MG63 (cell line): ENCODE measurements at places on chromosomes 12 and 14.

GRCh38 chr14:104450811-104451401 lies 128.7 kb upstream of the C14orf180 start:
- no peak for DNase-seq

DNA sequence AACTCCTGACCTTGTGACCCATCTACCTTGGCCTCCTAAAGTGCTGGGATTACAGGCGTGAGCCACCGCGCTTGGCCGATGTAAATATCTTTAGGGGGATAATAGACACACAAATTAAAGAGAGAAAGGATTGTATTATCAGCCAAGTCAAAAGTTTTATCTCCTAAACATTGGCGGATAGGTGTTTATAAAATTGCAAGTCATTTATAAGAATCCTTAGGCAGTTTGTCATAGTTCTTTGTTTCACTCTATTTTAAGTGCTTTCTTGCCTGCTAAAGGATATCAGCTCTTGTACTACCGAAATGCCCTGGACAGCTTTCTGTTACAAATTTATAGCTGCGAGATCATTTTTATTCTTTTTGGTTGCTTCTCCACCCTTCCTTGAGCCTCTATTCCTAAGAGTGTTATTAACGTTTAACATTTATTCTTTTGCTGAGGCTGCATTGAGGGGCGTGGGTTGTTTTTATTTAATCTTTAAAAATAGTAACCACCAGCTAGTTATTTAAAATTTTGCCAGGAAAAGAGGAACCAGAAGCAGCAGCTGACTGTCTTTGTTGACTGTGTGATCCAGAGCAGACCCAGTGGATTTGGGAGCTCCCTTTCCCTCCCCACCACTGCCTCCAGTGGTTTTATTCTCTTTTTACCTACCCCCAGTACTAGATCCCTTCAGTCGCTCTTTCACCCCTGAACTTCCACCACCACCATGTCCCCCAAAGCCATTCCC lies 106.4 kb downstream of the DIP2B start:
- no peak for DNase-seq

DNA sequence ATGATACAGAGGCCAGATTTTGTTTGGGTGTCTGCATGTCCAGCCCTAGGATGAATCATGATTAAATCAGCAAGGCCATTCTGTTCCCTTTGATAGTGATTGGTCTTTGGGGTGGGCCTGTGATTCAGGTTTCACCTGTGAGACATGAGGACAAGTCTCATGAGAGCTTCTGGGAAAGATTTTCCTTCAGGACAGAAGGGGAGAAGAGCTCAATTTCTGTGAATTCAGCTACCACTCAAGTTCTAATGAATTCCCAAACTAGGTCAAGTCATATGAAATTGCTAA lies 73.4 kb downstream of the ZNF664 start:
- DNase-seq: no peak

DNA sequence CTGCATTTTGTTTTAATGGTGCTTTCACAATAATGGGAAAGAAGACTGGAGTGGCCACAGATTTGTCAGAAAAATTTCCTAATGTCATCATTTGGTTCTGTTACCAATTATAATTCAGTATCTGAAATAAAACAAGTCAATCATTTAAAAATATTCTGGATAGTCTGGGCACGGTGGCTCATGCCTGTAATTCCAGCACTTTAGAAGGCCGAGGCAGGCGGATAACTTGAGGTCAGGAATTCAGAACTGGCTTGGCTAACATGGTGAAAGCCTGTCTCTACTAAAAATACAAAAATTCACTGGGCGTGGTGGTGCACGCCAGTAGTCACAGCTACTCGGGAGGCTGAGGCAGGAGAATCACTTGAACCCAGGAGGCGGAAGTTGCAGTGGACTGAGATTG lies 4.0 kb upstream of the LIMA1 start:
- no peak for DNase-seq

GRCh38 chr12:54053003-54053750 lies 458 bp upstream of the HOXC4 start:
- peak; percentile 12 for DNase-seq

DNA sequence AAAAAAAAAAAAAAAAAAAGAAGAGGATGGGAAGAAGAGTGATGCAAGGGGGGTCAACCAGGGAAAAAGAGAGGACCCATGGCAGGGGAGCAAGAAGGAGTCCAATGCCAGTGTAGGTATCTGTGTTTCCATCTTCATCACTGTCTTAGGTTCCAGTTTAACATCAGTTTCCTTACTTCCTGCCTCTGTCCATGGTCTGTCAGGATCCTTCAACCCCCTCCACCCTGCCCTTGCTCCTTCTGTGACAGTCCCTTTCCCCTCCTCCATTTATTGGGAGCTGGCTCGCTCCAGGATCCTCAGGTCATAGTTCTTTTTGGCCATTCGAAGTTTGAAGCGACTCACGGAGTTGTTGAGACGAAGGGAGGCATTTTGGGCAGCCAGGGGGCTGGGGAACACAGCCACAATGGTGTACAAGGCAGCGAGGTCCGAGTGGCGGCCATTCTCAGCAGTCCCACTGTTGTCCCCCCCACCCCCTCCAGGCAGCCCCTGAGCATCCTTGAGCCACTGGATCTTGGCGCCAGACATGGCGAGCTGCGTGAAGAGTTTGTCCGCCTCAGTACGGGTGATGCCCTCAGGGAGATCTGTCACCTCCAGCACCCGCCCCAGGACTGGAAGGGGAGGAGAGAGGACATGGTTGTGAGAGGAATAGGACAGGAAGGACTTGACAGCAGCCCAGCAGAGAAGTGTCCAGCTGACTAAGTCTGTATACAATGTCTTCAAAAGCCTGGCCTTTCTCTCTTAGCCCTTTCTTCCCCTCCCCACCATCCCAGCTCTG lies 3.7 kb upstream of the STAC3 start:
- no peak for DNase-seq

DNA sequence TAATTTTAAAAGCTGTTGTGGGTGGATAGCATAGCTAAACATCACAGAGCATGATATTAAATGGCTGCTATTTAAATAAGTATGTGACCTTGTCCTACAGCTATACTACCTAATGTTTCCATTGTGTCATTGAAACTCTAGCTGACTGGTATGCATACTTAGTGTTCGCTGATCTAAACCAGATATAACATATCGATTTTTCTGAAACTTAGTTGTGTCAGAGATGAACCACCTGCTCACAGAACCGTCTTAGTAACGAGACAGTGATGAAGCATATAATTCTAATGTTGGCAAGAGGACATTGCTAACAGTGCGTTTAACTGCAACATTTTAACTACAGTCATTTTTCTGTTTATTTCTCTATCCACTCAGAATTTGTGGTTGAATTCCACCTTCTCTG lies 36.1 kb upstream of the NUAK1 start:
- no peak for DNase-seq

GRCh38 chr14:102882226-102882906 lies 40.1 kb upstream of the AMN start:
- no peak for DNase-seq

DNA sequence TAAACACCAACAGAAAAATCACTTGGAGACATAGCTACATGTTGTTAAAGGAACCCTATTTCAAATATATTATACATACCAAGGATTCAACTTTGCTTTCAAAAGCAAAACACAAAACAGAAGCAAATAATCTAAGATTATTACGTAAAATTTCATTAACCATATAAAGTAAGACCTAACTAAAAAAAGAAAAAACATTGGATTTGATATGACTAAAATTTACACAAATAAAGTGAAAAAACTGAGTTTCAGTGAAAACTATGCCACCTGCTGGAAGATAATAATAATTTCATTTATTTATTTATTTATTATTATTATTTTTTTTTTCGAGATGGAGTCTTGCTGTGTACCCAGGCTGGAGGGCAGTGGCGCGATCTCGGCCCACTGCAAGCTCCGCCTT lies 45.2 kb downstream of the WDHD1 start:
- no peak for DNase-seq

- DNase-seq: no peak
Observed at GRCh38 chr12:39365364-39366001, 77.4 kb downstream of the KIF21A start.

- DNase-seq: no peak
Observed at GRCh38 chr14:99936738-99937474, 128.3 kb upstream of the EVL start.

DNA sequence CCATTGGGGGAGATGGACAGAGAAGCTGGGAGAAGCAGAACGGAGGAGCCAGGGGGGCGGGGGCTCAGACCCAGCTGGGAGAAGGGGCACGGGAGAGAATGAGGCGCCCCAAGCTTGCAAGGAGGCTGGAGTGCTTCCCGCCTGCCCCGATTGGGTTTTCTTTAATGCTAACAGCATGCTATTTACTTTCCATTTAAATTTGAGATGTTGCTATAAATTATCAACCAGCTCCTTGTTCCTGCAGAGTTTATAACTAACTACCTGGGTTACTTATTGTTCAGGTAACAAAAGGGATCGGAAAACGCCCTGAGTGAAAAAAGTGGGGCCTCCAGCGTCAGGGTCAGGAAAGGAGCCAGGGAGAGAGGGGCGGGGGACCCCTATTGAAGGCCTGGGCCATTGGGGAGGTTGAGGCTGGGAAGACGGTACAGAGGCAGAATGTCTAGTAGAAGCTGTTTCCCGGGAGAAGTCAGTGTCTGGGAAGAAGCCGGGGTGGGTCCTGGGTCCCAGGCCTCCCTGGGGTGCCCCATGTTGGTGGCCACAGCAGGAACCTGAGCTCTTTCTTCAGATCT lies 2.5 kb downstream of the HNF1A start:
- DNase-seq: no peak

DNA sequence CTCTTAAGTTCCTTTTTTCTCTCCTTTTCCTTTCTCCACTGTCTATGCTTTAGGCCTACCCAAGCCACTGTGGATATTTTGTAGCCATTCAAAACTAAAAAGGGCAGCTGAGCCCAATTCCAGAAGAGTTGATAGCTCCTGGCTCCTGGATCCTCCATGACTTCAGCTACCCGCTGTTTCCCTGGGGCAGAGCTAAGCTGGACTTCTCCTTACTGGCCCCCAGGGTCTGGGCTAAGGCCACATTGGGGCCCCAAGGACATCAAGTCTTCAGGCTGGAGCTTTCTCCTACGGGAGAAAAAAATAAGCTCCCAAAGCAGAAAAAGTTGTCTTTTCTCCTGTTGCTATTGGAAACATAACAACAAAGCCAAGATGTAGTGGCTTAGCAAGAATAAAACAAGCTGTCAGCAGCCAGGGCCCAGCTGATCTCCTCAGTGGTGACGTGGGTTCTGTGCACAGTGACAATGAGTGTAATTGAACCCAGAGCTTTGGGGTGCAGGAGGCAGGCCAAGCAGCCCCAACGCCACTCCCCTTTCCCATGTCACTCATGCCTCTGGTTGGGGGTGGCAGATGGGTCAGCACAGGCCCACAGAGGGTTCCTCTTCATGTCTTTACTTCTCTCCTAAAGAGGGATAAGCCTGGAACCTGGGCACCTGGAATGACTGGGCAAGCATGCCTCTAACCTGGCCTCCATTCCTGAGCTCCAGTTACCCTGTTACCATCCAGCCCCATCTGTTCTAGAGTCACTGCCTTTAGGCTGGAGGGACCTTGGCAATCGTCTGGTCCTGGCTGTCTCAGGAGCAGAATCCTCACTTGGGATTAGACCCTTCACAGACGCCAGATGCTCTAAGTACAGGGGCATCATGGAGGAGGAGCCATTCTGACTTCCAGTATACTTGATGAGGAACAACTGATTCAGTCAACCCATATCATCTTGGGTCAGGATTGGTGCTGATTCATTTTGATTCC lies 171.2 kb downstream of the ZFP36L1 start:
- no peak for DNase-seq

GRCh38 chr14:38203929-38204718 lies 3.6 kb upstream of the SSTR1 start:
- no peak for DNase-seq

DNA sequence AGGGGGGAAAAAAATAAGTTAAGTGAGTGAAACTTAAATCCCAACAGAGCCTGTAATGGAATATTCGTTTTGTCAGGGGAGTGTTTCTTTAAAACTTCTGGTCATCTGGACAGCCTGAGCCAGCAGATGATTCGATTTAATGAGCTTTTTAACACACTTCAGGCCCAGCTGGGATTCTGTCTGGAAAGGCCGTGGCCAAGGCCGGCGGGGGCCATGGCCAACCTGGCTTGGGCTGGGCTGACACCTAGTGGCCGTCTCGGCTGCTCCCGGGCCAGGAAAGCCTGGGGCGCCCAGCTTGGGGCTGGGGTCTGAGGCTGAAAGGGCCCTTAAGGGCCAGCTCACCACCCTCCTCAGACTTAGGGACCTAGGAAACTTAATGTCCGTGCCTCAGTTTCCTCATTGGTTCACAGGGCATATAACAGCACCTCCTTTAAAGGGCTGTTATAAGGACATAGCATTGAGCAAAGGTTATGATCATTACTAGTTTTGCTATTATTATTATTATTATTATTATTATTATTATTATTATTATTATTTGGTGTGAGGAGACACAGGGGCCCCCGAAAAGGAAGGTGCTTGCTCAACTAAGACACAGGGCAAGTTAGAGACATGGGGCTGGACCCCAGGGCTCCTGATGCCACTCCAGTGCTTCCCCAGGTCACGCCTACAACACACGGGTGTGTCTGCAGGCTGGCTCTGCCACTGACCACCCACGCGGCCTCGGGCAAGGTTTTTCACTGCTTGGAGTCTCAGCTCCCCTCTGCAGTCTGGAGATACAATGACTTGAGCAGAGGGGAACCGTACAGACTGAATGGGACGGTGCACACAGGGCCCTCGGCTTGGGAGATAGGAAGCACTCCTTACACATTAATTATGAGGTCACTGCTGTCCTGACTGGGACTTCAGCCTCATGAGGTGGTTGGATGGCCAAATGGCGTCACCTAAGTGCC lies 84.0 kb downstream of the SYNE3 start:
- peak; percentile 14 for DNase-seq

- DNase-seq: no peak
Observed at GRCh38 chr14:99252940-99253868, 18.8 kb downstream of the BCL11B start.

GRCh38 chr12:108722992-108723766 lies 8.1 kb downstream of the CORO1C start:
- peak; percentile 63 for DNase-seq

DNA sequence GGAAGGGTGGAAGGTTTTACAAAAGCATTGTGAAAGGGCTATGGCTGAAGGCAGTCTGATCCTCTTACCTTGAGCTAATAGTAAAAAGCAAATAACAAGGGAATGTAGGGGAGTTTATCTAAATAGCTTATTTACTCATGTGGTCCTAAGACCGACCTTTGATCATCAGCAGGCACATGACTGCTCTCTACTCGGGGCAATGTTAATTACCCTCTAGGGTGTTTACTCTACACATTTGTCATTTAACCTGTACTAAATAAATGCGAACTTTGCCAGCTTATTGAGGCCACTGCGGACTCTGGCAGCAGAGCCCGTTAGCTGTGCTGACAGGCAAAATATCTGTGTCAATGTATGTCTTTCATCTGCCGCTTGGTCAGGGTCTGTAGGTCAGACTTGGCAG lies 768.3 kb upstream of the ATXN7L3B start:
- DNase-seq: no peak

GRCh38 chr12:54033980-54034784 lies 1.3 kb downstream of the HOXC5 start:
- DNase-seq: no peak

GRCh38 chr12:76383988-76384387 lies 35.8 kb upstream of the BBS10 start:
- no peak for DNase-seq

- no peak for DNase-seq
Observed at GRCh38 chr12:47361389-47362021, 281.7 kb upstream of the AMIGO2 start.
